ENCODE measurements at places on chromosomes 3 and 15.

GRCh38 chr3:184378651-184379357 lies 797 bp upstream of the THPO start:
- no peak for DNase-seq

- no peak for DNase-seq
Measured at GRCh38 chr15:66826507-66826906, 124.5 kb downstream of the SMAD6 start.

DNA sequence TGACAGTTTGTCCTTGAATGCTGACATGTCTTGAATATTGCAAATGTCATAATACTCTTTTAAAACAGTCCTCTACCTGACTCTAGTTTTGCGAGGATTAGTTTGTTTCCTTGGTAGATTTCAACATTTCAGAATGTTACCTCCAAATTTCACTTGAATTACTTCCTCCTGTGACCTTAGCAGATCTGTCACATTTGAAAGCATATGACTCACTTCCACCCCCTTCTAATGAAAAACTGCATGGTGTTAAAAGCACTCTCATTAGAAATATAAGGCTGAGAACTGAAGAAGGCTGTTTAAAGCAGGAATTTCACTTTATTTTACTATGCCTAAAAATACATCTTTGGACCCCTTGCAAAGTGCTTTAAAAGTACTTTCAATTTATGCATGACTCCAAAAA lies 598.7 kb upstream of the TGFBR2 start:
- no peak for DNase-seq

DNA sequence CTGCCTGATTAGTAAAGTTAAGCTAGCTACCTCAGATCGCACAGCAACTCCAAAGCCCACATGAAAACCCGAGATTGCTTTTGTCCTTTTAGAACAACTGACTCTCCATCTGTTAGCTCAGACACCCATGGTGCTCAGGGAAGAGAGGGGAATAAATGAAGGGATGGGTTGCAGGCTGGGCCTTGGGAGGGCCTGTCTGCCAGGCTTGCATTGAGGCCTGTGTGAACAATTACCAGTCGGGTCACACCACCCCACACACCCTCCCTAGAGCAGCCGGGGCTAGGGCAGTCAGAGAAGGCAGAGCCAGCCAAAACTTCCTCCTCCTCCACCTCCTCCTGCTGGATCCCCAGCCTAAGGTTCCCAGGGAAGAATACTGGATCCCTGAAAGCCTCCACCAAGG lies 8.8 kb upstream of the PRKAR2A start:
- no peak for DNase-seq

Measured in Jurkat, Clone E6-1 (cell line).